Jurkat, Clone E6-1 (cell line): ENCODE measurements at places on chromosomes 3 and 15.

GRCh38 chr3:117916839-117917238, 1117.8 kb downstream of the IGSF11 start:
- DNase-seq, result no peak

GRCh38 chr15:33089878-33090757, 104.4 kb downstream of the FMN1 start:
- DNase-seq, result no peak

DNA sequence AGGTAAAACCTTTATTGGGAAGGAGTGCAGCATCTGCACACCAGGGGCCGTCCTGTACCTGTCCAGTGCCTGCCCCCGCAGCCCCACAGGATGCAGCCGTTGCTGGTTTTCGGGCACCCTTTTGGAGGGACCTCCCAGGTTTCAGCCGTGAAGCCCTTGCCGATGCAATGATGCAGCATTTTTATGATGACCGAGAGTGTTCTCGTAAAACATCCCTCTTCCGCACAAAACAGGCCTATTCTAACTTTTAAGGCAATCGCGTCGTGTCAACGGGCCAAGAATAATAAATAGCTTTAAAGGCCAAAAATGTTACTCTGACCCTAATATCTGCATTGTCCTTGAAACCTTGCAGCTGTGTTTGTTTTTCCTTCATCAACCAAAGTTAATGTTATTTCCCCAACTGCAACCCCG, 126.1 kb downstream of the LRRK1 start:
- no peak for DNase-seq

GRCh38 chr3:122944671-122945161, 82.8 kb downstream of the SEMA5B start:
- DNase-seq, result no peak

DNA sequence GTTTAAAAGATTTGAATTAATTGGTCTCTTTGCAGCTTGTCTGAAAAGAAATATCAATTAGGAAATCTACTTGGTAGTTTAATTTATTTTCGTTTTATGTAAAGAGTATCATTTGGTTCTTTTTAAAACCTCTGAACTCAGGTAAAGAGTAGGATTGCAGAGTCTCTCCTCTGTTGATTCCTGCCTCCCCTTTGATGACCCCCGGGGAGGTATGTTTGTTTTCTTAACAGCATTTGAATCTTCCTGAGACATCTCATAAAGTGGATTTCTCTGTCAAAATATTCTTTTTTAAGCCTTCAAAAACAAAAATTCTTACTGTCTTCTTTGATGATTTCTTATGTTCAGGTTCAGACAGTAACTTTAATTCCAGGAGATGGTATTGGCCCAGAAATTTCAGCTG, 8.0 kb downstream of the IDH3A start:
- DNase-seq, result no peak

DNA sequence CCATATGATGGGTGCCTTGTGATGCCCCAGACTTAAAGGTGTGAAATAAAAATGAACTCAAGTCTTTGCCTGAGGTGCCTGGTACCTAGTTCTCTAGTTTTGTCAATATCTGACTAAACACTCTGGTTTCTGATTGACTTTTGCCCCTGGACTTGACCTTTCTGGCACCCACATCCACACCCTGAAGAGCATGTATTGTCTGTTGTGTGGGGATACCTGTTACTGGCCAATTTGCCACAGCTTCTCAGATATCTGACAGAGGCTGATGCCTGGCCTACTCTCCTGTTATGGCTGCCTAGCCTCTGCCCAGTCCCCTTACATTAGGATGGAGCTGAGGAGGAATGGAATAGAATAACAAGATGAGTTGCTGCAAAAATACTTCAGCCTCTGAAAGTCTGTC, 3.6 kb downstream of the ZBTB38 start:
- no peak for DNase-seq
